Astrocyte (in vitro differentiated cells and primary cell): ENCODE measurements at places on chromosomes 2 and 18. TPM values are rescaled to one million over a fixed set of nuclear protein-coding genes. Genes with fewer than 3 reads are reported as not detected.

GRCh38 chr2:72994991-72995380, 76.5 kb downstream of the SFXN5 start:
- no peaks in the 10 kb centered on the region for H3K27me3 ChIP-seq
- no peaks in the 10 kb centered on the region for H3K36me3 ChIP-seq
- peaks cover 5% of the 10 kb centered on the region for H3K4me1 ChIP-seq
- DNase-seq = no peak
- H3K4me3 ChIP-seq = no peak overlapping the region

DNA sequence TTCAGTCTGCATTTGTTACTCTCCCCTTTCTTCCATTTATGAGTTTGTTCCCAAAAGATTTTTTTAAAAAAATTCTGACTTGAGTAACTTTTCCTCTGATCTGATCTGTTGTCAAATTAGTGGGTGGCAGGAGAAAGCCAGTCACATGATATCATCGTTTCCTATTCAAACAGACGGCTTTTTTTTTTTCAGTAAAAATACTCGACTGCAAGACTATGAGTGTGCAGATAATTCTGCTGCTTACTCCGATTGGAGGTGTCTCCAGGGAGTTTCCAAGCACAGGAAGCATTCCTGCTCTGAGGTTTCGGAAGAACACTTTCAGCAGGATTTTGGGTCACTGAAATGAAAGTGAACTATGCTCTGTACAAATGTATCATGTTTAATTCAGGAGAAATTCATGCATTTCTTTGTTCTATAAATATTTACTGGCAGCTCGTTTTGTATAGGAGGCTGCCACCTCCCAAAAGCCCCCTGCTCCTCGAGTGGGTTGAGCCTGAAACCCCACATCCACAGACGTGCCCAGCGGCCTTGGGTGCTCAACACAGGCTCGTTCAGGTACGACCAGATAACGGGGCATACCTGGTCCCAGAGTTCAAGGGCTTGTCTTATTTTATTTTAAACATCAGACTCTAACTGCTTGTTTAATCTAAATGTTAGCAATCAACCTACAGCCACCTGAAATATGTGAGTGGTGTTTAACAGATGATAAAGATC, 126.9 kb upstream of the ZNF516 start:
- peak; percentile 68 for DNase-seq
- no peaks in the 10 kb centered on the region for H3K27me3 ChIP-seq
- H3K4me3 ChIP-seq = peak overlapping the region; percentile 21
- H3K27ac ChIP-seq = no peak overlapping the region
- no peaks in the 10 kb centered on the region for H3K36me3 ChIP-seq

Gene CGREF1
- 1.8 and 3.0 TPM in 2 replicates for total RNA-seq

DNA sequence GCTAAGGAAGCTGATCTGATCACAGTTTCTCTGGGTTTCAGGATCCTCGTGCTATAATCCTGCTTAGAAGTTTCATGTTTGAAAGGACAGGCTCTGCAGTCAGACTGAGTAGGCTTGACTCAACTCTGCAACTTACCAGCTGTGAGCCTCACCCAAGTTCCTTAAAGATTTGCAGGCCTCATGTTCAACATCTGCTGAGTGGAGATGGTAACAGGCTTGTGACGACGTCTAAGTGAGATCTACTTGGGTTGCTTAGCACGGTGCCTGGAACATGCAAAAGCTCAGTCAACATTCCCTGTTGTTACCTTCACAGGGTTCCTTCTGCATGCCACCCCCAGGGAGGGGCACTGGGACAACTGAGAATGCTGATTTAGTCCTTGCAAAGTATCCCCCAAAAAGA, 164.2 kb downstream of the C1D start:
- no peaks in the 10 kb centered on the region for H3K4me1 ChIP-seq
- no peak for DNase-seq
- no peak overlapping the region for H3K27ac ChIP-seq
- H3K36me3 ChIP-seq = no peaks in the 10 kb centered on the region
- H3K4me3 ChIP-seq = no peak overlapping the region
- H3K27me3 ChIP-seq = no peaks in the 10 kb centered on the region

DNA sequence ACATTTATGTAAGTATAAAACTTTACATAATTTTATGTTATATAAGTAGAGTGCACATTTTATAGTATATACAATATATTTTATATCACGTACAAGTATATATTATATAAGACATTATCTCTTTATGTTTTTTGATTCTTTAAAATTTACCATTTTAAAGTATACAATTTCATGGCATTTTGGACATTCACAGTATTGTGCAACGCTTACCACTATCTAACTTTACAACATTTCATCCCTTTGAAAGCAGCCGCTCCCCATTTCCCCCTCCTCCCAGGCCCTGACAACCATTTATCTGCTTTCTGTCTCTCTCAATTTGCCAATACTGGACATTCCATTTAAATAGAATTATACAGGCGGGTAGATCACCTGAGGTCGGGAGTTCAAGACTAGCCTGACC, 512.5 kb downstream of the TSN start:
- H3K27me3 ChIP-seq = no peaks in the 10 kb centered on the region
- H3K27ac ChIP-seq = no peak overlapping the region
- H3K4me3 ChIP-seq = no peak overlapping the region
- H3K4me1 ChIP-seq = no peaks in the 10 kb centered on the region
- no peaks in the 10 kb centered on the region for H3K36me3 ChIP-seq

GRCh38 chr2:36173760-36174404, 181.7 kb upstream of the CRIM1 start:
- H3K4me3 ChIP-seq = no peak overlapping the region
- H3K27ac ChIP-seq = no peak overlapping the region
- DNase-seq = no peak
- no peaks in the 10 kb centered on the region for H3K36me3 ChIP-seq

Gene ACMSD
- not detected in 2 replicates for total RNA-seq

DNA sequence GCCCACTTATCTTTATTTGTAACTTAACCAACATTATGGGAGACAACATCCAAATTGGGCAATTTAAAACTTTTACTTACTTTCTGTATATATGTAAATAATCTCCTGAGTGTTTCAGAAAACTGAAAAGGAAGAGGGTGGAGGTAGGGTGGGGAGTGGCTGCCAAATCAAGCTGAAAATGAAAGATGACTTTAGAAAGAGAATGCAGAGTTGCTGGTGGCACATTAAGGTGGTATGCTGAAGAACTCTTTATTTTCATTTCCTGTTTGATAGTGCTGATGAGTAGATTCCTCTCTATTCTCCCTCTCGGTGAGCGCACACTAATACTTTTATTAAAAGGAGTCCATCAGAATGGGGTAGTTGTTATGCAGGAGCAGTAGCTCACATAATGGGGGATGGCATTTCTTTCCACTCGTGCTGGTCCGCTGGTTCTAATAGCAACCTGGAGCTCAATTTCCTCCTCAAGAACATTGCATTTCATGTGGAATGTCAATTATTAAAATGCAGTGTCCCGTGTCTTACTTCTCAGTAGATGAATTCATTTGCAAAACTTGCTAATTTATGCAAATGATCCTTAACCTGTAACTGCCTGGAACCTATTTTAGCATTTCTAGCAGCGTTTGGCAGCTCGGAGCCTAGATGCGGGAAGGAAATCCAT, 466.9 kb upstream of the HNRNPA3 start:
- H3K27ac ChIP-seq = no peak overlapping the region
- H3K27me3 ChIP-seq = no peaks in the 10 kb centered on the region
- H3K4me1 ChIP-seq = no peaks in the 10 kb centered on the region
- DNase-seq = no peak

Gene ZNF397
- 7.9 and 8.0 TPM in 2 replicates for total RNA-seq

Gene DPYSL5
- 1.2 and 2.9 TPM in 2 replicates for total RNA-seq

GRCh38 chr2:226180281-226180884, 619.2 kb downstream of the IRS1 start:
- H3K36me3 ChIP-seq = no peaks in the 10 kb centered on the region
- H3K27me3 ChIP-seq = no peaks in the 10 kb centered on the region
- no peak overlapping the region for H3K4me3 ChIP-seq
- no peak for DNase-seq

GRCh38 chr2:207901829-207902228, 123.5 kb downstream of the PLEKHM3 start:
- H3K27me3 ChIP-seq = no peaks in the 10 kb centered on the region
- no peak overlapping the region for H3K4me3 ChIP-seq
- no peak overlapping the region for H3K27ac ChIP-seq
- no peaks in the 10 kb centered on the region for H3K4me1 ChIP-seq
- no peaks in the 10 kb centered on the region for H3K36me3 ChIP-seq

Gene WDPCP
- 13.6 and 15.1 TPM in 2 replicates for total RNA-seq

GRCh38 chr18:3726238-3726951, 276.4 kb downstream of the TGIF1 start:
- no peaks in the 10 kb centered on the region for H3K4me1 ChIP-seq
- no peaks in the 10 kb centered on the region for H3K27me3 ChIP-seq
- no peak overlapping the region for H3K27ac ChIP-seq
- no peaks in the 10 kb centered on the region for H3K36me3 ChIP-seq
- H3K4me3 ChIP-seq = no peak overlapping the region

Gene GALNT5
- total RNA-seq = 2.2 and 3.1 TPM in 2 replicates

Gene B3GNT7
- 1.2 and 1.7 TPM in 2 replicates for total RNA-seq

Gene PREPL
- 46.2 and 50.6 TPM in 2 replicates for total RNA-seq

DNA sequence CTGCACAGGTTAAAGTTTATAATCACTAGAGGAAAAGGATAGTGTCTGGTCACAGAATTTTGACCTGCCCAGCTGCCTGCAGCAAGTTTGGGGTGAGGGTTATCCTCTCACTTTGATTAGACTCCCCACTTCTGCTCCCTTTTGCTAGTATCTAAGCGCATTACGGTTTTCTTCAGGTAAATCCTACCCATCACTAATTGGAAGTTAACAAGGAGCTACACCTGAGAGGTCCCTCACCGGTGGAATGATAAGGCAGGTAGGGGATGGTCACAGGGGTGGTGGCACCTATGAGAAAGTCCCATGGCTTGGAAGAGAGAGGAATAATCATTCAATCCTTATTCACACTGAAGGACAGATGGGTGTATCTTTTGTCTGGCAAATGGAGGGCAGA, 7.6 kb downstream of the BCL2 start:
- DNase-seq = no peak
- H3K36me3 ChIP-seq = no peaks in the 10 kb centered on the region
- H3K27me3 ChIP-seq = no peaks in the 10 kb centered on the region
- H3K4me1 ChIP-seq = no peaks in the 10 kb centered on the region
- no peak overlapping the region for H3K27ac ChIP-seq

DNA sequence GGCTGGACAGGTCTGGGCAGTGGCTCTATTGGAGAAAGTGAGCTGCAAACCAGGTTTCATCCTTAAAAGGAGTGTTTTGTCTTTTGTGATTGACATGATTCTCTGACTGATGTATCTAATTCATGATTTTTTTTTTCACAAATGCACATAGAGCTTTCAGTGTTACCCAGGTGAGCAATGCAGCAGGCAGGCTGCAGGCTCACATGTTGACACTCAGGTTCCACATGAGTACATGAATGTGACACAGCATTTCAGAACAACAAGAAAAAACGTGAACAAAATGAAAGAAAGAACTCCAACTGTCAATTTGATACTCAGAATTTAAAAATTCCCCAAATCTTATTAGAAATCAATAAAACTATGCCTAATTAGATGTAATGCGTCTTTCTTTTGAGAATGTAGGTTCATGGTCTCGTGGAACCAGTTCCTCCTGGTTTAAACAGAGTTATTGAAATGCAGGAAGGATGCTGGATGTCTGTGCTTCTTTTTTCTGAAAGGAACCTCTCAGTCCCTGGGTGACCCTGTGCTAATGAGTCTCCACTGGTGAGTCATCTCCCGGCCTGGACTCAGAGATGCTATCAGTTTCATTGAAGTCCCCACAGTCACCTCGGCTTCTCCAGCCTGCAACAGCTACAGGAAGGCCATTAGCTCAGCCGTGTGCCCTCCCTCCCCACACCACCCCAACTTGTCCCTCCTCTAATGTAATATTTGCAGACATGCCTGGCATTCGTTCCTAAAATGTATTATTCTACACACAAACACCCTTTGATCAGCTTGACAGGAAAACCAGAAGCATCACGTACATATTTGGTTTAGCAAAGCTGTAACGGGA, 430.4 kb downstream of the LPIN1 start:
- peak; percentile 74 for DNase-seq
- peaks cover 12% of the 10 kb centered on the region for H3K4me1 ChIP-seq
- no peak overlapping the region for H3K4me3 ChIP-seq
- H3K27ac ChIP-seq = no peak overlapping the region
- no peaks in the 10 kb centered on the region for H3K36me3 ChIP-seq

GRCh38 chr18:68833756-68834155, 35.9 kb downstream of the CCDC102B start:
- no peak for DNase-seq
- H3K4me3 ChIP-seq = no peak overlapping the region
- no peaks in the 10 kb centered on the region for H3K4me1 ChIP-seq
- H3K27me3 ChIP-seq = no peaks in the 10 kb centered on the region
- H3K36me3 ChIP-seq = no peaks in the 10 kb centered on the region
- H3K27ac ChIP-seq = no peak overlapping the region

GRCh38 chr2:145267451-145267850, 747.5 kb upstream of the ZEB2 start:
- no peaks in the 10 kb centered on the region for H3K27me3 ChIP-seq
- H3K4me1 ChIP-seq = no peaks in the 10 kb centered on the region
- no peak for DNase-seq
- no peak overlapping the region for H3K4me3 ChIP-seq
- H3K27ac ChIP-seq = no peak overlapping the region
- no peaks in the 10 kb centered on the region for H3K36me3 ChIP-seq

GRCh38 chr2:223681125-223681524, 79.0 kb upstream of the SCG2 start:
- H3K4me1 ChIP-seq = no peaks in the 10 kb centered on the region
- DNase-seq = peak; percentile 18
- no peak overlapping the region for H3K27ac ChIP-seq
- no peak overlapping the region for H3K4me3 ChIP-seq

- H3K27me3 ChIP-seq = no peaks in the 10 kb centered on the region
- peaks cover 26% of the 10 kb centered on the region for H3K4me1 ChIP-seq
- no peaks in the 10 kb centered on the region for H3K36me3 ChIP-seq
- peak within 1 kb of the TSS; percentile 91 for H3K4me3 ChIP-seq
- peak within 1 kb of the TSS; percentile 63 for H3K27ac ChIP-seq
Measured at GRCh38 chr2:3377612-3378432, at the start of gene EIPR1. TSS of gene EIPR1 (minus strand) at chr2:3377818. CDS start at chr2:3377689, 129 bp downstream.

DNA sequence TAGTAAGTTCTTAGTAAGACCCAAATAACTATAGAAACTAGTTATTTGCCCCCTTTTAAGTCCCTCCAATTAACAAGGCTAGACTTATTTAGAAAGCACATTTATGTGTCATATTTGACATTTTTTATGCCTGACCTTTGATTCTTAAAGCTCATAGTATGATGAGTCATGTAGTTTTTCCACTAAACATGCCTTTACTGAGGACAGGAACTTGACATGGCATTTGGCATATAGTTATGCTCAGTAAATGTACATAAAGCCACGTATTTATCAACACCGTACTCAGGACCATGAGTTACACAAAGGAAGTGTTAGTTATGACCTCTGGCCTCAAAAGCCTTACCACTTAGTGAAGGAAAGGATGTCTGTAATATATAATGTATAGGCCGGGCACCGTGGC, 78.9 kb downstream of the GNAL start:
- no peak for DNase-seq
- no peak overlapping the region for H3K27ac ChIP-seq
- no peaks in the 10 kb centered on the region for H3K36me3 ChIP-seq
- H3K4me3 ChIP-seq = no peak overlapping the region
- H3K4me1 ChIP-seq = no peaks in the 10 kb centered on the region
- H3K27me3 ChIP-seq = peaks cover 2% of the 10 kb centered on the region

GRCh38 chr2:163983911-163984310, 248.1 kb upstream of the FIGN start:
- no peak overlapping the region for H3K4me3 ChIP-seq
- no peaks in the 10 kb centered on the region for H3K4me1 ChIP-seq
- no peaks in the 10 kb centered on the region for H3K36me3 ChIP-seq
- DNase-seq = no peak
- H3K27me3 ChIP-seq = no peaks in the 10 kb centered on the region
- H3K27ac ChIP-seq = no peak overlapping the region

Gene SPP2
- total RNA-seq = not detected in 2 replicates
